Fibroblast of skin of scalp (primary cell): ENCODE measurements at places on chromosomes 6 and 20.

GRCh38 chr20:54219751-54220426, 12.0 kb downstream of the PFDN4 start:
- peak; percentile 66 for DNase-seq

DNA sequence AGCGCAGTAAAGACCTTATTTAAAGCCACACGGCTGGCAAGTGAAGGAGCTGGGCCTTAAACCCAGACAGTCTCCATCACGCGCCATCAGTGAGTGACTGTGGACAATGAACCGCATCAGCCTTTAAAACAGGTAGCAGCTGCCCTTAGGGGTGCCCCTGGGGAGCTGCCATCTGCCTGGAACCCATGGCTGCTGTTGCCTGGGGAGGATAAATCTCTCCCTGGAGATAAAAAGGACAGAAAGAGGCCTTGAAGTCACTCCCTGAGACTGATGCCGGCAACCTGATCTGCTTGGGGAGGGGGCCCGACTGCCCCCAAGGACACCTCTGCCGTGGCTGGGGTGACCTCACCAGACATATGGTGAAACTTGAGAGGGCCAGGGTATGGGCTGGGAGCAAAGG, 73.5 kb downstream of the PREX1 start:
- no peak for DNase-seq

- no peak for DNase-seq
Measured at GRCh38 chr6:21780141-21780540, 186.6 kb downstream of the SOX4 start.

DNA sequence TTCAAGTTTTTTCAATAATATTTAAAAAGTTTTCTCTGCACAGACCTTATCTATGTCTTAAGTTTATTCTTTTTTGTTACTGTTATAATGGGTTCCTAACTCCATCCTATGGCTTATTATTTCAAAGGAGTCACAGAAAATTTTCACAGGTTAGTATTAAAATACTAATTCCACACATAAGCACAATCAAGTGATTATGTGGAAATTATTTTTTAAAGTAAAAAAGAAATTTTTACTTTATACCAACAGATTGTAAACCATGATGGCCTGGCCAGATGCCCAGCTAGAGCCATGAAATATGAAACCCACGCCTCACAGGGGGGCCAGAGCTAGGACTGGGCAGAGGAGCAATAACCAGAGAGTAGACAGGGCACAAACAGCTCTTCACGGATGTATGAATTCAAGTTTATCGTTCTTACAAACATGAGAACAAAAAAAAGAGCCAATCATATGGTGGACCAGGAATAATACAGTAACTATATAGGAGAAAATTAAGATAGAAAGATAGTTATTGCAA, 34.0 kb downstream of the NUDT3 start:
- DNase-seq: peak; percentile 79

GRCh38 chr6:118784641-118785164, 109.2 kb upstream of the ASF1A start:
- no peak for DNase-seq

- DNase-seq: peak; percentile 2
Measured at GRCh38 chr6:39128106-39128505, 13.1 kb upstream of the SAYSD1 start.

GRCh38 chr6:76861403-76861802, 601.9 kb downstream of the HTR1B start:
- no peak for DNase-seq

DNA sequence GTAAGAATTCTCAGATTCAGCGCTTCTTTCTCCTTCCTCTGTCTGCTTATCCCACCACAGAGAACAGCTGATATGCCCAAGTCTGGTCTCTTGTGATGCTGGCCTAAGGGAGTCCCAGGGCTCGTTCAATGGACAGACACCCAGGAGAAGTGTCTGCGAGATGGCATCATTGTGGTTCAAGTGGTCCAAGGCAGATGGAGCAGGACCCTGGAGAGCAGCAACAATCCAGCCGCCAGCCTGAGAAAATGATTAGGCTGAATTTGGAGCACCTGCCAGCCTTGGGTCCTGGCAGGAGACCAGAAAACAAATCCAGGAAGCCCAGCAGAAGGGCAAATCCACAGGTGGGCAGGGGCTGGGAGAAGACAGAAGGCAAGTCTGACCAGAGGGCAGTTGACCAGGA, 145.8 kb downstream of the PTPRT start:
- DNase-seq: no peak

GRCh38 chr6:167350731-167351655, 26.1 kb downstream of the TTLL2 start:
- DNase-seq: peak; percentile 52

DNA sequence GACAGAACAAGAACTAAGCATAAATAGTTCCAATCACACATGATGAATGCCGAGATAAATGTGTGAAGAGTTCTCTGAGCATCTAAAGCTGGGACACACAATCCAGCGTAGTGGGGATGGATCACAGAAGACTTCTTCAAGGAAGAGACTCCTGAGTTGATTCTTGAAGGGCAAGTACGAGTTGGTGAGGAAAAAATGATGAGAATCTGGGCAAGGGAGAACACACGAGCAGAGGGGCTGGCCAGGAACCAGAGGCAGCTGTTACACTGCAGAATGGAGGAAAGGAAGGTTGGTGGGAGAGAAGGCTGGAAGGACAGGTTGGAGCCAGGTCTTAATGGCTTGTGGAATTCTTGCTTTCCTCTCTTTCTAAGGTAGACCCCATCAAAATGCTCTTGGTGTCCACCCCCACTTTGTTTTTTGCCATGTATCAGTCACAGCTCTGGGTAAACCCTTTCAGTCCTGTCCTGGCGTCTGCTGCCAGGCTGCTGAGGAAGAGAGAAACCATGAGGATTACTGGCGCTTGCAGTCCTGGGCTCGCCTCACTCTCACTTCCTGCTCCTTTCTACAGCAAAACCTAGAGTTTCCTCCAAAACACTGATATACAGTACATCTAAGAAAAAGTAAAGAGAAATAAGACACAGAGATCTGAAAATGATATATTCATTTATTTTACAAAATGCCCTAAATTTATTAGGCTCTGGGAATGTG, 127.6 kb upstream of the FAM184A start:
- no peak for DNase-seq

DNA sequence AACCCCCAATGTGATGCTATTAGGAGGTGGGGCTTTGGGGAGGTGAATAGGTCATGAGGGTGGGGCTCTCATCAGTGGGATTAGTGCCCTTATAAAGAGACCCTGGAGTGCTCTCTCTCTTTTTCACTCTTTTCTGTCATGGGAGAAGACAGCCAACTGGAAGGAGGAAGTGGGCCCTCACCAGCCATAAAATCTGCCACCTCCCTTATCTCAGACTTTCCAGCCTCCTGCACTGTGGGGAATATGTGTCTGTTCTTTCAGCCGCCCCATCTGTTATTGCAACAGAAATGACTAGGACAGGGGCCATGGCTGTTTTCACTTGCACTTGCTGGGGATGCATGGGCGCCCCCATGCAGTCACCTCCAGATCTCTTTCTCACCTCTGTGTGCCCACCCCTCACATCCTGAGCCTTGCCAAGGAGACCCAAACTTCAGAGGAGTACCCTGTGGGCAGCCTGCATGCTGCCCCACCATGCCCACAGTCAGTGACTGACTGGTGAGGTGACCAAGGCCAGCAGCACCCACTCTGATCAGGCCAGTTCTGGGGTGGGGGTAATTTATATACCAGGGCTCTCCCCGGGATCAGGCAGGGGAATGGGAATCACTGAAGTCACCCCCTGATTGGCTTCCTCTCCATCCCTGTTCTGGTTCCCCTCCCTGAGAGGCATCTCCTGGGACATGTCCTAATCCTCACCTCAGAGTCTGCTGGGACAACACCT, 118.4 kb downstream of the ANKRD60 start:
- DNase-seq: no peak

DNA sequence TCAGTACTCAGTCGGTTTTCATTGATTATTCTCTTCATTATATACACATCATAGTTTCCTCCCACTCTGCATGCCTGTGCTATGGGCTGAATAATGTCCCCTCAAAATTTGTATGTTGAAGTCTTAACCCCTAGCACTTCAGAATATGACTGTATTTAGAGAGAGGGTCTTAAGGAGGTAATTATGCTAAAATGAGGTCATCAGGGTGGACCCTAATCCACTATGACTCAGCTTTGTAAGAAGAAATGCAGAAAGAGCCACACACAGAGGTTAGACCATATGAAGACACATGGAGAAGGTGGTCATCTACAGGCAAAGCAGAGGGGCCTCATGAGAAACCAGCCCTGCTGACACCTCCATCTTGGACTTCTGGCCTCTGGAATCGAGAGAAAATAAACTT, 15.8 kb downstream of the ABHD12 start:
- no peak for DNase-seq
